ENCODE measurements at places on chromosomes 5 and 9.

GRCh38 chr5:44932922-44933585 lies 124.3 kb downstream of the MRPS30 start:
- DNase-seq = no peak

DNA sequence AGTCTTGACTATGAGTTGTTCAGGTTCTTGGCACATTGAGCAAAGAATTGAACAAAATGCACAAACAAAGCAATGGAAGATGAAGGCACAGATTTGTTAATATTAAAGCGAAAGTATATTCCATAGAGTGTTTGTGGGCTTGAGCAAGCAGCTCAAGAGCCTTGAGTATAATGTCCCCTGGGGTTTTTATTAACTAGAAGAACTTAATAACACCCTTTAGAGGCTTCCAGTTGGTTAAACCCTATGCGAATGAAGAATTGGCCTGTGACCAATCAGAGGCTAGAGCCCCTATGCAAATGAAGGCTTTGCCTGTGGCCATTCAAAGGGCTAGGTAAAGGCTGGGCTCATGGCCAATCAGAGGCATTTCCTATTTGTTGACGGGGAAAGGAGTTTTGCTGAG lies 135.3 kb upstream of the IL12B start:
- no peak for DNase-seq

DNA sequence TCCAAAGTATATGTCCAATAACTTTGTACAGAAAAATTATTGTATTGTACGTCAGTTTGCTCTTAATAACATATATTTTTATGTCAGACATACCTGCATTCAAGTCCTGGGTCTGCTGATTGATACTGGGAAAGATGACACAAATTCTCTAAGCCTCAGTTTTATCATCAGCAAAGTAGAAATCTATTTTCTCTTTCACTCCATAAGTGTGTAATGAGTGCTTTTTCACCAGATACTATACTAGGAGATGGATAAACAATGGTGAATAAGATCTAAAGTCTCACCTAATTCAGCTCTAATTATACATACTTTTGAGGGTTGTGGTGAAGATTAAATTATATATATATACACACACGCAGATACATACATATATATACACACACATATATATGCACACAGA lies 12.3 kb downstream of the PPP2R2B start:
- DNase-seq = no peak

DNA sequence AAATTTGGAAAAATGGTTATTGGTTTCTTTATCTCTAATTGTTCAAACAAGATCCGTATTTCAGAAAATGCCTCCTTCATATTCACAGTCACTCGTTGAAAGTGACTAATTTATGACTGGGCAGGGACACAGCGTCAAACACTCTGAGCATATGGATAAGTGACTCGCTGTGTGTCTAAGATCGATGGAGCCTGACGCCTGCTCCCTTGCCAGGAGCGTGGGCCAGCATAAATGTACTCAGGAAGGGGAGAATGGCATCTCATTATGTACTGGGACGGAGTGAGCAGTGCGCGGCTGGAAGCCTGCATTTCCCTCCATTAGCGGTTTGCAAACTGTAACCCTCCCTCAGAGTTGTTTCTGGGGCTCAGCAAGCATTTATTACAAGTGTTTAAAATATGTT lies 79.8 kb upstream of the CAST start:
- peak; percentile 47 for DNase-seq

- DNase-seq = no peak
Observed at GRCh38 chr5:2917093-2917492, 165.6 kb upstream of the IRX2 start.

- no peak for DNase-seq
Observed at GRCh38 chr9:110738982-110739381, 70.4 kb downstream of the MUSK start.

- DNase-seq = no peak
Observed at GRCh38 chr9:113526841-113527240, 63.3 kb downstream of the RGS3 start.

- no peak for DNase-seq
Observed at GRCh38 chr9:29968831-29969230, 2395.6 kb upstream of the C9orf72 start.

DNA sequence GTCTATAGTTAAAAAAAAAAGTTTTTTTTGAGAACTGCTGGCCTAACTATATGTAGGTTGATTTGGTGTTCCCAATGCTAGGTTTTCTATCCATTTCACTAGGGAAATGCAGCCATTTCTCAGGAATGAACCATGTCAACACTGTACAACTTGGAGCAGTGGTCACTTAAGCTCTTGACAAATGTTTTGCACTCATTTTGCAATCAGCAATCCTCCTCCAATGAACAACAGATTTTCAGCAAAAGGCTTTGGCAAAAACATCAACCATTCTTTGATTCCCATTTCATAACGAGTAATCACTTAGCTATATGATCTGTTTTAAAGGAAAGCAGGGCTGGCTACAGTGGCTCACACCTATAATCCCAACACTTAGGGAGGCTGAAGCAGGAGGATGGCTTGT lies 17.9 kb downstream of the STRBP start:
- DNase-seq = no peak

- DNase-seq = no peak
Observed at GRCh38 chr9:121226175-121226574, 24.5 kb upstream of the RAB14 start.

GRCh38 chr5:113380807-113381326 lies 53.9 kb downstream of the TSSK1B start:
- no peak for DNase-seq

GRCh38 chr9:16046713-16047112 lies 493.9 kb downstream of the CCDC171 start:
- no peak for DNase-seq

- DNase-seq = no peak
Observed at GRCh38 chr9:124853605-124854143, 414 bp downstream of the WDR38 start.

DNA sequence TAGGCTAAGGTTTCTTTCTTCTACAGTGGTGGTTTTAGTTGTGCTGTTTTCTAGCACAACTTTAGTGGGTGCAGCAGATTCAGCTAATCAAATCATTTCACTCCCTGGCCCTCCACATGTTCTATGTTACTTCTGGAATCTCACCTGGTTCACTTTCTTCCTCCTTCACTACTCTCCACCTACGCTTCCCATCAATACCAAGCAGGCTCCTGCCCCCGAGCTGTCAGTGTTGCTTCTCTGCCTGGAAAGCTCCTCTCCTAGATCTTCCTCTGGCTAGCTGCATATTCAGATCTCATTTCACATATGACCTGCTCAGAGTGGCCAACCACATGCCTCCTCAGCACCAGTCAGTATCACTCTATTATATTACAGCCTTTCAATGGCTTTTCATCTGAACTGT lies 19.6 kb upstream of the GABRB2 start:
- DNase-seq = no peak

DNA sequence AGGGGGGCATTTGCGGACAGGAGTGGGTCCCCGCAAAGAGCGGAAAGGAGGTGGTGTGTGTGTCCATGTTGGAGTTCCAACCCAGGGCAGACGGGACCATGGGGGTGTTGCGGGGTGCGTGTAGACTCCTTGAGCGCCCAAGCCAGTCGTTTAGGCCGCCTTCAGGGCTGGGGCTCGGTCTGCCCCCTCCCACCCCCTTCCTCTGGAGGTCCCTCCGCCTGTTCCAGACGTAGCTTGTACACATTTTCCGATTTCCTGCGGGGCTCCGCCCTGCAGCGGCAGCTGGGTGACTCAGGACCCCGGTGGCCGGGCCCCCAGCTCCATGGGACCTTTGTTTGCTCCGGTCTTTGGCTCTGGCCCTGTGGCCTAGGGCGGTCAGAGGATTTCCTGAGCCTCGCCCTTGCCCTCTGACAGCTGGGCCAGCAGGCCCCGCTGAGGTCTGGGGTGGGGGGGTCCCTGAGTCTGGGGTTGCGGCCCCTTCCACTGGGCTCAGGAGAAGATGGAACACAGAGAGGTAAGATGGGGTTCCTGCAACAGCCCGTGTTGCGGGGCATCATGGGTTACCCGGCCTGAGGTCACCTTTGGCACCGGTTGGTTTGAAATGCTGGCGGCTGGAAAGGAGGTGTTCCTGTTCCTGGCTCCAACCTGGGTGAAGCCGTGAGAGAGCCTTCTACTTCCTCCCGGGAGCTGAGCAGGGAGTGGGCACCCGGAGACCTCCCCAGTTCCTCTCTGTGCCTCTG lies 1.5 kb downstream of the PKN3 start:
- no peak for DNase-seq

- peak; percentile 72 for DNase-seq
Observed at GRCh38 chr5:81825237-81825636, 74.3 kb upstream of the SSBP2 start.

DNA sequence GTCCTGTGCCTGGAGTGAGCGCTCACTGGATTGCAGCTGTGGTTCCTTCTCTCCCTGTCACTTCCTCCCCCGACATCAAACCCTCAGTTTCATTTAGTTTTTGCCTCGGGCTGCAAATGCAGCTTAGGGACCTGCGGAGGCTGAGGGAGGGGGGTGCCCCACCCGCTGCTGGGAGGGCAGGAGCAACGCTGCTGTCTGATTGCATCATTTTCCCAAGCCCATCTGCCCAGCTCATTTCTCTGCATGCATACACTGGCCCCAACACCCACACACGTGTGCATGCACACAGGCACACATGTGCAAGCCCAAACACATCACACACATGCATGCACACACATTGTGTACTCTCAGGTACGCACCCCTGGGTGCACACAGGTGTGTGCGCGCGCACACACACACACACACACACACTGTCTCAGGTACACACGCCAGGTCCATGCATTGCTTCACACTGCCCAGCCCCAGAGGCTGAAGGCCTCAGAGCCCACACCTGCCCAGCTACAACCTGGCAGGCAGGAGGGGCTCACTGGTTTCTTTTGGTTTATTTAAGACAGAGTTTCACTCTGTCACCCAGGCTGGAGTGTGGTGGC lies 3.4 kb downstream of the ASS1 start:
- no peak for DNase-seq

DNA sequence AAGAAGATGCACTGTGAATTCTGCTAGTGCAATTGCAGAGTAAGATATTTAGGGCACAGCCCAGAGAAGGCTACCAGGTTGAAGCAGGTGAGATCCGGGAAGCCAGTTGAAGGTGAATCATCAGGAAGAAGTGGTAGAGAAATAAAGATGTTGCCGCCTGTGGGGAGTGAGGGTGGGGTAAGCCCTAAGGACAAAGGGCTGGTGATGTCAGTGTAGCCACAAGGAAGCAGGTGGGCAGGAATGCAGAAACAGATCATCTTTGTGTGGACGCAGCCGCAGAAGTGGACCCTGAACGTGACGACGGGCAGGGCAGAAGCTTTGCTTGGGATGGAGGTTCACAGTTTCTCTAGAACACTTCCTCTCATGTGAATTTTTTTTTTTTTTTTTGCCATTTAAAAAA lies 164.2 kb downstream of the ACTL7B start:
- no peak for DNase-seq
